ENCODE measurements at places on chromosomes 7 and 10.

GRCh38 chr7:127885222-127885772 is 145.9 kb downstream of the LRRC4 start:
- no peak for DNase-seq

GRCh38 chr10:2772816-2773631 is 294.3 kb upstream of the PFKP start:
- DNase-seq: no peak

GRCh38 chr10:94293354-94293753 is 69.4 kb downstream of the NOC3L start:
- no peak for DNase-seq

DNA sequence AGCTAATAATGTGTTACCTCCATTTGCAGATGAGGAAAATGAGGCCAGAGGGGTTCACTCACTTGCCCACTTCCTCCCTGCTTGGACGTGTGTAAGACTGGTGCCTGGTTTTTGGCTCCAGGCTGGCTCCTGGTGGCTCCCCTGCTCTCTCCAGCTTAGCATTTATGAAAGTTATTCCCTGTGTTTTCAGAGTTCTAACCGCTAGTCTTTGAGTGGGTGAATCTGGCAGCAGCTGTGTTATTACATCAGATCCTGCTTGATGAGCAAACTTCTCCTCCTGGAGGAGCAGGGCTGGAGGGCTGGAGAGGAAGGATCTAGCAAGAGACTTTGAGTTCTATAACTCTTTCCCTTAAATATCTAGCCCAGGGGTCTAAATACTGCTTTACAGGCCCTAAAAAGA is 80.9 kb upstream of the AGBL3 start:
- DNase-seq: no peak

DNA sequence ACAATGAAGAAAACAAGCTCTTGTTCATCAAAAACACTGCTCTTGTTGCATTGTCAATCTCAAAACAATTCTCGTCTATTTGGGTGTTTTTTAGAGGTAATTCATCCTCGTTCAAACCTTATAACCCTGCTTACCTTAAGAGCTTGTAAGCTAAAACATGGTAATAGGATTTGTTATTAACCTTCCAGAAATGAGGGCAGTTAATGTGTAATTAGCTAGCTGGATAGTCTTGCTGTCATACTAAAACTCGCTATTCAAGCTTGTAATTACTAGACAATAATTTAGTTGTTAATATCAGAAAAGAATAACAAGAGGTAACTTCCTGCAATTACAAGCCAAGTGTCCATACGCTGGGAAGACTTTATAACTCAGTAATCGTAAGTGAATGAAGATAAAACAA is 101.6 kb downstream of the UBE2H start:
- no peak for DNase-seq

GRCh38 chr10:72525277-72525676 is 100.6 kb downstream of the MICU1 start:
- no peak for DNase-seq

GRCh38 chr10:95454940-95455339 is 106.2 kb downstream of the SORBS1 start:
- DNase-seq: no peak

DNA sequence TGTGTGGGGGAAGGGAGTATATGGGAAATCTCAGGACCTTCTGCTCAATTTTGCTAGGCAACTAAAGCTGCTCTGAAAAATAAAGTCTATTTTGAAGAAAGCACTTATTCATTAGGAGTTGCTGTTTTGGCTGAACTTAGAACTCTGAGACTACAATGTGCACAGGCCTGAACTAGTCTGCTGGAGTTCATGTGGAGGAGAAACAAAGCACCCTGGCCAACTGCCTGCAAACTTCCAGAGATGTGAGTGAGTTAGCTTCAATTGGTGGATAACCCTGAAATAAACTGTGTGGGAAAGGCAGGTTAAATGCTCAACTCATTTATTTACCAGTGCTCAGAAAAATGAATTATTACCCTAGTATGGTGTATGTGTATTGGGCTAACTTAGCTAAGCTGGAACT is 17.3 kb upstream of the FAM241B start:
- no peak for DNase-seq

- DNase-seq: no peak
Measured at GRCh38 chr10:31001740-31002139, 29.9 kb downstream of the ZNF438 start.

DNA sequence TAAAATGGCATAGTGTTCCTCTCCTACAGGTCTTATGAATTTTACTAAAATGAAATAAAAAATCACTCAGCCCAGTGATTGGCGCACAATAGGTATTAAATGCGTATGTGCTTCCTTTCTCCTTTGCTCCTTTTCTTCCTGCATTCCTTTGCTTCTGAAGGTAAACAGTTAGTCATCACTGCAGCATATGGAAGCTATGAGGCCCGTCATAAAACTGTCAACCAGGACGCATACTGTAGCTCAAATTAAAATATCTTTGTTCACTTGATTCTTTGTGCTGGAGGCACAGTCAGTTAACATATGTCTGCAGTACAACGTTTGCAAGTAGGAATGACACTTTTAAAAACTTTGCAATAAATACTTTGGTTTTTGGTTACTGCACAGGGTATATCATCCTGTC is 374.7 kb downstream of the TCERG1L start:
- DNase-seq: no peak

DNA sequence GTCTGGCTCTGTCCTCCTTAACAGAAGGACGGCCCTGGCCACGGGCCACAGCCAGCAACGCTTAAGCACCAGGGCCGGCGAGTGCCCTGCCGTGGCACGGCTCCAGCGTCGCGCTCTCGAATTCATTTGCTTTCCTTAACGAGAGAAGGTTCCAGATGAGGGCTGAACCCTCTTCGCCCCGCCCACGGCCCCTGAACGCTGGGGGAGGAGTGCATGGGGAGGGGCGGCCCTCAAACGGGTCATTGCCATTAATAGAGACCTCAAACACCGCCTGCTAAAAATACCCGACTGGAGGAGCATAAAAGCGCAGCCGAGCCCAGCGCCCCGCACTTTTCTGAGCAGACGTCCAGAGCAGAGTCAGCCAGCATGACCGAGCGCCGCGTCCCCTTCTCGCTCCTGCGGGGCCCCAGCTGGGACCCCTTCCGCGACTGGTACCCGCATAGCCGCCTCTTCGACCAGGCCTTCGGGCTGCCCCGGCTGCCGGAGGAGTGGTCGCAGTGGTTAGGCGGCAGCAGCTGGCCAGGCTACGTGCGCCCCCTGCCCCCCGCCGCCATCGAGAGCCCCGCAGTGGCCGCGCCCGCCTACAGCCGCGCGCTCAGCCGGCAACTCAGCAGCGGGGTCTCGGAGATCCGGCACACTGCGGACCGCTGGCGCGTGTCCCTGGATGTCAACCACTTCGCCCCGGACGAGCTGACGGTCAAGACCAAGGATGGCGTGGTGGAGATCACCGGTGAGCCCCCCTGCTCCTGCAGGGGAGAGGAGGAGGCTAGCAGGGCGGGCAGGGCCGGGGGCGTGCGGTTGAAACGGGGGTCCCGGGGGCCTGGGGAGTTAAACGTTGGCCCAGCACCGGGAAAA is at the start of gene HSPB1:
Gene HSPB1, plus strand, starts transcription at position 327 of the 855 bp plus-strand sequence. Its CDS starts 40 bp downstream, at position 367.
- DNase-seq: peak; percentile 92

DNA sequence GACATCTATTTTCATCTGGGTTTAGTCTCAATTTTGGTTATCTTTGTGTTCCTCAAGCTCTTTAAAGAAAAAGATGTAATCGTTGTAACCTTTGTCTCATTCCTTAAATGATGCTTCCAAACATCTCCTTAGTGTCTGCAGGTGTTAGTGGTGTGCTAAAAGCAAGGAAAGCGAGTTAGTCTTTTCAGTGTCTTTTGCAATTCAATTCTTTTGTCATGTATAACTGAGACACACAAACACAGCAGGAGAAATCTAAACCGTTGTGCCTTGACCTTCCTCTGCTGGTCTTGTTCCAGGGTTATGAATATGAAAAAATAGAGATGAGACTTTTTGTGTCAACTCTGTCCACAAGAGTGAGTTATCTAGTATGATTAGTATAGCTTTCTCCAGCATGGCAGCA is 40.7 kb downstream of the PIK3CG start:
- no peak for DNase-seq
